Heart left ventricle (tissue), 16 donors: ENCODE measurements at places on chromosomes 3 and 15. TPM values are rescaled to one million over a fixed set of nuclear protein-coding genes. Genes with fewer than 3 reads are reported as not detected.
A peak's percentile ranks its signal among the peaks of the same experiment; 100 is the strongest.

DNA sequence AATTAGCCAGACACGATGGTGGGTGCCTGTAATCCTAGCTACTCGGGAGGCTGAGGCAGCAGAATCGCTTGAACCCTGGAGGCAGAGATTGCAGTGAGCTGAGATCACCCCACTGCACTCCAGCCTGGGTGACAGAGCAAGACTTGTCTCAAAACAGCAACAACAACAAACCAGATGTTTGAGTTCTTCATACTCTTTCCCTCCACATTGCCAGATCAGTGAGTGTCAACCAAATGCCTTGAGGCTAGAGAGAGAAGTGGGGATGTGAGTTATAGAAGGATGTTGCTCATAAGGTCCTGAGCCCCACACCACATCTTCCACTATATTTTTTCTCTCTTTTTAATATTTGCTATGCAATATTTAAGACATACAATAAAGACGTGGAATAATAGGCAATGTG, 19.8 kb downstream of the MAPKBP1 start:
- DNase-seq = no peak
- H3K4me3 ChIP-seq = no peak overlapping the region
- H3K27me3 ChIP-seq = no peaks in the 10 kb centered on the region
- H3K4me1 ChIP-seq = peaks cover 11% of the 10 kb centered on the region
- H3K27ac ChIP-seq = no peak overlapping the region

GRCh38 chr3:77605308-77605707, 565.4 kb downstream of the ROBO2 start:
- no peak overlapping the region for H3K27ac ChIP-seq
- no peaks in the 10 kb centered on the region for H3K4me1 ChIP-seq
- no peaks in the 10 kb centered on the region for H3K27me3 ChIP-seq

- no peak overlapping the region for H3K4me3 ChIP-seq
- H3K36me3 ChIP-seq = no peaks in the 10 kb centered on the region
- no peaks in the 10 kb centered on the region for H3K27me3 ChIP-seq
- no peak overlapping the region for H3K27ac ChIP-seq
- no peaks in the 10 kb centered on the region for H3K4me1 ChIP-seq
Observed at GRCh38 chr3:157408499-157409149, 28.0 kb upstream of the PTX3 start.

- DNase-seq = no peak
- no peaks in the 10 kb centered on the region for H3K27me3 ChIP-seq
- no peaks in the 10 kb centered on the region for H3K36me3 ChIP-seq
- no peak overlapping the region for H3K4me3 ChIP-seq
Observed at GRCh38 chr15:92073044-92073785, 219.7 kb downstream of the SLCO3A1 start.

DNA sequence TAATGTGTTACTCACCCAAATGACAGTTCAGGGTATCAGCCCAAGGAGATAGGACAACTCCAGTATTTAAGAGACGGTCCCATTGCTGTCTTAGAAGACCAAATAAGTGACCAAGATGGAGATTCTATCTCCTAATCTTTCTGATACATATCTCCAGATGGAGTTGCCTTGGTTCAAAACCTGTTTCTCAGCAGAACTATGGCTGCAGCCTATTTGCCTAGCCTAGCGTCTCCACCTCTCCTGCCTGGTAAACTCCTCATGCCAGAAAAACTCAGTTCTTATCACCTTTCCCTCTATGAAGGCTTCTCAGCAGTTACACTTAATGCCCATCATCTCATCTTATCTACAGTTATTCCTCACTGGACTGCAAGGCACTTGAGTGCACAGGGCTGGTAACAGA, 1.2 kb upstream of the CSPG5 start:
- H3K27ac ChIP-seq = no peak overlapping the region
- H3K4me3 ChIP-seq = no peak overlapping the region
- no peaks in the 10 kb centered on the region for H3K27me3 ChIP-seq
- H3K36me3 ChIP-seq = peaks cover 2% of the 10 kb centered on the region

- no peaks in the 10 kb centered on the region for H3K36me3 ChIP-seq
- no peak for DNase-seq
- H3K27me3 ChIP-seq = no peaks in the 10 kb centered on the region
- no peak overlapping the region for H3K27ac ChIP-seq
Observed at GRCh38 chr3:100516232-100516631, 23.8 kb downstream of the TMEM45A start.

GRCh38 chr15:79030470-79030869, 60.1 kb downstream of the RASGRF1 start:
- no peaks in the 10 kb centered on the region for H3K36me3 ChIP-seq
- DNase-seq = no peak
- no peaks in the 10 kb centered on the region for H3K4me1 ChIP-seq
- H3K27ac ChIP-seq = no peak overlapping the region
- no peak overlapping the region for H3K4me3 ChIP-seq
- H3K27me3 ChIP-seq = no peaks in the 10 kb centered on the region

DNA sequence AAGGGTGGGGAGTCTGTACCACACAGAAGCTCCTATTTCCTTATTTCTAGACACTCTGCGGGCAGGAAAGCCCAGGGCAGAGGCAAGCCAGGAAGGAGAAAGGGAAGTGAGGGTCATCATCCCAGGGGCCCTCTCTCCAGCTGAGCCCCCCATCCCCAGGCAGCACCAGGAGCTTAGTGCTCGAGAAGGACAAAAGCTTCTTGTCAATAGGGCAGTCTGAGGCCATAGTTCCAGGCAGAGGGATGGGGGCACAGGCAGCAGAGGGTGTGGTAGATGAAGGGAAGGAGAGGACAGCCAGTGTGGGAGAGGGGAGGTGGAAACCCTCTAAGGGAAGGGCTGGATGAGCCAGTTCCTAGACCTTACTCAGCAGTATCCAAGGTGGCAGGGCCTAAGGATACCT, 2.7 kb downstream of the MAP1A start:
- H3K27me3 ChIP-seq = no peaks in the 10 kb centered on the region
- no peak overlapping the region for H3K4me3 ChIP-seq
- no peak overlapping the region for H3K27ac ChIP-seq
- DNase-seq = no peak
- H3K4me1 ChIP-seq = no peaks in the 10 kb centered on the region
- peaks cover 6% of the 10 kb centered on the region for H3K36me3 ChIP-seq

GRCh38 chr3:37475435-37475834, 301.1 kb upstream of the LRRFIP2 start:
- H3K4me1 ChIP-seq = no peaks in the 10 kb centered on the region
- no peak for DNase-seq
- peaks cover 60% of the 10 kb centered on the region for H3K36me3 ChIP-seq
- H3K27me3 ChIP-seq = no peaks in the 10 kb centered on the region

- H3K27me3 ChIP-seq = no peaks in the 10 kb centered on the region
- no peak overlapping the region for H3K27ac ChIP-seq
- no peaks in the 10 kb centered on the region for H3K4me1 ChIP-seq
- no peak overlapping the region for H3K4me3 ChIP-seq
- H3K36me3 ChIP-seq = no peaks in the 10 kb centered on the region
- no peak for DNase-seq
Observed at GRCh38 chr3:632571-633170, 436.1 kb downstream of the CHL1 start.

- no peak for DNase-seq
- no peaks in the 10 kb centered on the region for H3K27me3 ChIP-seq
- H3K27ac ChIP-seq = no peak overlapping the region
- no peaks in the 10 kb centered on the region for H3K36me3 ChIP-seq
- peaks cover 25% of the 10 kb centered on the region for H3K4me1 ChIP-seq
Observed at GRCh38 chr3:197209366-197210260, 88.8 kb downstream of the DLG1 start.

DNA sequence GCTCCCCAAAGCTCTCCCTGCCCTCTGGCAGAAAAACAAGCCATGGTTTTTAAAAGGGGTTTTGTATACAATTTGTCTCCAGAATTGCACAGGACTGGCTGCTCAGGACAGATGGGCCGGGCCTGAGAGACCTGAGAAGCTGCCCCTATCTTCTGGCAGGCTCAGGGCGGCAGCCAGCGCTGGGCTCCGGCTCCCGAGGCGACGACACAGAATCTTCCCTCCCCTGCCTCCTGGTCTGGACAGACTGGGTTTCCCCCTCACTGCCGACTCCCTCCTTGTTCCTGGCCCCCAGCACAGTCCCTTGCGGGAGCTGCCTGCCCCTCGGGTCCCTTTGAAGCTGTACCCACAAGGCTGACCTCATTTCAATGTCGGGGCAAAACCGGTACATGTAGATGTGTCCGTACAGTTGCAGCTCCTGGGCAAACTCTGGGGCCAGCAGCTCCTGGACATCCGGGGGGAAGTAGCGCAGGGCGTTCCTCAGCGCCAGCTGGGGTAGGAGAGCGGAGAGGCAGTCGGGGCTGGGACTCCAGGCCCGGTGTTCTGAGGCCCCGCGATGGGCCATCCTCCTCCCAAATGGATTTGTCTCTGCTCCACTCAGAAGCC, 7.2 kb downstream of the UROC1 start:
- no peaks in the 10 kb centered on the region for H3K36me3 ChIP-seq
- no peaks in the 10 kb centered on the region for H3K27me3 ChIP-seq
- H3K27ac ChIP-seq = no peak overlapping the region
- H3K4me1 ChIP-seq = no peaks in the 10 kb centered on the region
- no peak overlapping the region for H3K4me3 ChIP-seq

DNA sequence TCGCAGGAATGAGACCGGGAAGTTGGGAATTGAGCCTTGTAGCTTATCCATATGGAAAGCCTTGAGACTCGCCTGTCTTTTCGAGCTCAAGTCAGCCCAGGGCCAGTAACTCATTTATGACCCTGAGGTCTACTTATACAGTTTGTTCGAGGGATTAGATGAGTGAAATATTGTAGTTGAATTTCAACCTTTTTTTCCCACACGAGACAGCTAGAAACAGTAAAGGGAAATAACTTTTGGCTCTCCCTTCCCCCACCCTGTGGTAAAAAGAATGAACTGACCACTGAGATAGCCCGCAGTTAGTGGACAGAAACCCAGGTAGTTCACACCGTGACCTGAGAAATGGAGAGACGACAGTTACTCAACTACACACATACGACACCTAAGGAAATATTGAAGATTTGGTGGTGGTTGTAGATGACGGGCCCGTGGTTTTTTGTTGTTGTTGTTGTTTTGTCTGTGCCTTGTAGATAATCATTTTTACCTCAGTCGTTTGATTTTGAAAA, 841 bp downstream of the EIF3J start:
- H3K4me3 ChIP-seq = peak overlapping the region; percentile 82
- no peak for DNase-seq
- peaks cover 23% of the 10 kb centered on the region for H3K4me1 ChIP-seq
- H3K27ac ChIP-seq = peak overlapping the region; percentile 98
- no peaks in the 10 kb centered on the region for H3K27me3 ChIP-seq
- H3K36me3 ChIP-seq = peaks cover 17% of the 10 kb centered on the region

DNA sequence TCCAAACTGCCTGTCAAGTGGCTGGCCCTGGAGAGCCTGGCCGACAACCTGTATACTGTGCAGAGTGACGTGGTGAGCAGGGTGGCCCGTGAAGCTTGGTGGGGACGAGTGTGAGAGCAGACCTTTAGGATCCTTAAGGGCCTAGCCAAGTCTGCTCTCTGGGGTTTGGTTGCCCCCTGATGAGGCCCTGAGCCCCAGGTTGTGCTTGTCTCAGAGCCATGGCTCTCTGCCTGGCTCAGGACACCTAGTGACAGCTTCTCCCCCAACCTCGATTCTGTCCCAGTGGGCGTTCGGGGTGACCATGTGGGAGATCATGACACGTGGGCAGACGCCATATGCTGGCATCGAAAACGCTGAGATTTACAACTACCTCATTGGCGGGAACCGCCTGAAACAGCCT, 14.4 kb downstream of the TYRO3 start:
- H3K4me3 ChIP-seq = no peak overlapping the region
- H3K27ac ChIP-seq = no peak overlapping the region
- no peaks in the 10 kb centered on the region for H3K27me3 ChIP-seq
- H3K36me3 ChIP-seq = no peaks in the 10 kb centered on the region

DNA sequence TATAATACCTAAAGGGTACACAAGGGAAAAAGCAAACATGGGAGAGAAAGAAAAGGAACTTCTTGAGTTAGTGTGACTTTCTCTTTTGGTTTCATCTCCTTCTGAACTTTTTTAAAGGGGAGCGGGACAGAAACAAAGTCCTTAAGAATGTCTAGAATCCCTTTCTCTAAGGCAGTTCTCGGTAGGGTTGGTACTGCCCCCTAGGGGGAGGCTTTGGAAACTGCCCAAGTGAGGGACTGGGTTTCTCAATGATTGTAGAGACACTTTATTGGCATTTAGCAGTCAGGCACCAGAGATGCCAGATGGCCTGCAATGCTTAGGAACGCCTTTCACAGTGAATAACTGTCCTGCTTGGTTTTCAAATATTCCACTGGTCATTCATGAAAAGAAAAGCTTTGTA, 172.7 kb downstream of the WDR72 start:
- no peaks in the 10 kb centered on the region for H3K4me1 ChIP-seq
- H3K27ac ChIP-seq = no peak overlapping the region
- no peaks in the 10 kb centered on the region for H3K36me3 ChIP-seq
- no peak overlapping the region for H3K4me3 ChIP-seq
- no peak for DNase-seq
- no peaks in the 10 kb centered on the region for H3K27me3 ChIP-seq

The STRIT1 gene
- 1.5 TPM for total RNA-seq

The TIGIT gene
- 0.77 TPM for total RNA-seq

The PAQR9 gene
- total RNA-seq = 15.0 TPM

The UBE2E1 gene
- total RNA-seq = 97.1 TPM
